WERI-Rb-1 (cell line): ENCODE measurements at places on chromosomes 2 and 18.

- DNase-seq: no peak
These were observed 36.8 kb downstream of the COL4A4 start for GRCh38 chr2:227127201-227127600.

GRCh38 chr2:107772353-107772752 lies 54.3 kb upstream of the RGPD4 start:
- DNase-seq: no peak

DNA sequence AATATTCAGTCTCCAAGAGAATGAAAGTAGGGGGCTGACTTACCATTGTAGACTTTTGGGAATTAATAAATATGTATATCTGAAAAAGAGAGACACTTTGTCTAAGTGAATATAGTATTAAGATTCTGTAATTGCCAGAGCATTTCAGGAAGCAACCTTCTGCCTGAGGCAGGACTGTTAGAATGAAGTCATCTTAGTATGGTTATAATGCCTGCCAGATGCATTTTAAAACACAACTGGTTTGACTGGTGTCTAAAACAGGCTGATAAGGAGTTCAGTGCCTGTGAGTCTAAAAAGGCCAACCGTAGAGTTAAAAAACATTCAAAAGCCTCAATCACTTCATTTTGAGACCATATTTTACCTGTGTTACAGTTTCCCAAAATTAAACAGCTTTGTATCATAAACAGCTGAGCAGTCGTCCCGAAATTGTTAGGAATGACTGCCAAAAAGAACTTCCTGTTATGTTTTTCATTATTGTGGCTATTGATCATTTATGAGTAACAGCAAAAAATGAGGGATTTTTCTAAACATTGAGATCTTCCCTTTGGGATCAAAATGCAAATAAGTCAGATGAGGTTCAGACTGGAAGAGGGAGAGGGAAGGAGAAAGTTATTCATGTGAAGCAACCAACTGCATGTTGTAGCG lies 443.9 kb downstream of the PID1 start:
- no peak for DNase-seq

GRCh38 chr2:126413079-126413478 lies 242.9 kb upstream of the GYPC start:
- no peak for DNase-seq

- DNase-seq: no peak
These were observed 235.7 kb downstream of the CDCA7 start for GRCh38 chr2:173590276-173590861.

DNA sequence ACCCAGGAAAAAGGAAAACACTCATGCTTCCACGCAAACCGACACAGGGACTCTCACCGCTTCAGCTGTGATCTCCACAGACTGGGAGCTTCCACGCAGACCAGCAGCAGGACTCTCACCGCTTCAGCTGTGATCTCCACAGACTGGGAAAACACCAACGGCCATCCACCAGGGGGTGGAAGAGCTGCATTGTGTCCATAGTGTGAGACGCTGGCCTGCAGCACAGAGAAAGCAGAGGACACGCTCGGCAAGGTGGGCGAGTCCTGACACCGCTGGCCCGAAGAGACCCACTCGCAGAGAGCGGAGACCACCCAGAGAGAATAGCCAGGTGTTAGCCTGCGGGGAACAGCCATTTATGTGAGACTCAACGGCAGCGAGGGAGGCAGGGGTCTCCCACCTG lies 42.5 kb upstream of the NFATC1 start:
- peak; percentile 67 for DNase-seq

- DNase-seq: no peak
These were observed 23.5 kb upstream of the ARL5A start for GRCh38 chr2:151851761-151852160.

DNA sequence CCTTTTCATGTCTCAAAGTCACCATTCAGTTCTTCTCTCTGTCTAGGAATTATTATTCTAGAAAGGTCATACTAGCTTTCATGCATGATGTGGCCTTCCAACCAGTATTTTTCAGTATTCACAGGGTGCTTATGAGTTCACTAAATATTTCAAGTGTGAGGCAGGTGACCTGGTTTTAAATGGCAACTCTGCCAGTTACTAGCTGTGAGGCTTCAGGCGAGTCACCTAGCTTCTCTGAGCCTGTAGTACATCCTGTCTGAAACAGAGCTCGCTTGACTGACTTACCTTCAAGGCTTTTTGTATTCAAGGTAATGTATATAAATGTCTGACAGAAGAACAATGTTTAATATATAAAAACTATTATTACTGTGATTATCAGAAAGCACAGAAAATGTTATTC lies 19.4 kb upstream of the ACVR1 start:
- DNase-seq: no peak

- no peak for DNase-seq
These were observed 65.4 kb upstream of the ACAA2 start for GRCh38 chr18:49878567-49879270.

DNA sequence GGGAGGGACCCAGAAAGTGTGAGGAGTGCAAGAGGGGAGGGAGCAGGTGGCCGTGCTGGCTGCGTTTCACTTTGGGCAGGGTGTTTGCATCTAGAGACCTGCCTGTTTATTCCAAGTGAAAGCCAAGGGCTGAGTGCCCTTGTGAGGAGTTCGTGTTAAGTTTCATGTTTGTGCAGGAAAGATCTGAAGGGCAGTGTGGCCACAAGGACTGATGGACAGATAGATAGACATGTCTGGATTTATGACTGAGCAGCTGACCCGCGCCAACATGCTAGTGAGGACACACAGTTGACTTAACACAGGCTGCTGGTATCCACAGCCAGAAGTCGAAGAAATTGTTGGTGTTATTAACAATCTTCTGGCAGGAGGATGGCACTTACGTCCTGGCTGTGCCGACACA lies 387.6 kb upstream of the TNP1 start:
- no peak for DNase-seq

DNA sequence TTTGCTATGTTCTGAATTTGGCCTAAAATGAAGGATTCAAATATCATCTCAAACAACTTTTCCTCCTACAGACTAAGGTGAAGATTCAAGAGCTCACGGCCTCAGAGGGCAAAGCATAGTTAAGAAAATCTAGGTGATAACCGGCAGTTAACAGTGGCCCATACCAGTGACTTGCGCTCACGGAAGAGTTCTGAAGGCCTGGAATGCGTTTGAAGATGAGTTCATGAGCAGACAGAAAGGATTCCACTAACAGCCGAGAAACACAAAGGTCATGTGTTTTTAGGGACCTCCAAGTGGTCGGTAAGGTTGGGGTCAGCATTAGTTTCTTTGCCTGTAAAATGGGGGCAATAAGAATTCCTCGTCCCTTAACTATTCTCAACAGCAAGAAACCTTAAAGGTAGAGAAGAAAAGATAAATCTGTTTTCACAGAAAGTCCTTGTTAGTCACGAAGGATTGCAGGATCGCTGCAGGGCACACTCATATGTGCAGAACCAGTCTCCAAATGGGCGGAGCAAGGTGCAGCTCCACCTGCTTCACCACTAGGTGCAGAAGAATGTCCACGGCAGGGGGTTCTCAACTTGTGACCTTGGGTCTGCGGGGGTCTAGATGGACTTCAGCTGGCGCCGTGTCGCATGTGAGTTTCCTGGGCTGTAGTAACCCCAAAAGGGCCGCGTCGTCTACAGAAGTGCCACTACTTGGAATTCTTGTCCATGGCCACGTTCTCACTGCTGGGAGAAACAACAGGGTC lies 708 bp upstream of the RPIA start:
- peak; percentile 34 for DNase-seq

DNA sequence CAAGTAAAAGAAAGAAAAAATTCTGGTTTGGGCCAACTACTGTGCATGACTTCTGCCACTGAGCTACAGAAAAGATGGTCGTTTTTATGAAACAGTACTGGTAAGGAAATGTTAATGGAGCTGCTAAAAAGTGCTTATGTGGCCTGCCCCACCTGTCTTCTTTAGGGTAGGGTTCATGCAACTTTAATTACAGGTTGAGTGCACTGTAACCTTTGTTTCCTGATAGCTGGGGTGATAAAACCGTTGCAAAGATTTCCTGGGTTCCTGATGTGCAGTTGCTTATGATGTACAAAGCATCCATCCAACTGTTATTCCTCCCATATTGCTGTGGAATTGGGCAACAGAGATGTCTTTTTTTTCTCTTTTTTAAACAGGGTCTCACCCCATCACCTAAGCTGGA lies 34.3 kb upstream of the PUM2 start:
- no peak for DNase-seq

GRCh38 chr18:43563780-43564179 lies 286.5 kb upstream of the SYT4 start:
- peak; percentile 47 for DNase-seq

GRCh38 chr2:86672027-86672545 lies 48.0 kb upstream of the RMND5A start:
- DNase-seq: no peak

GRCh38 chr2:167331636-167332232 lies 443.5 kb downstream of the XIRP2 start:
- peak; percentile 46 for DNase-seq
